ENCODE measurements at places on chromosomes 1 and 21. TPM values are rescaled to one million over a fixed set of nuclear protein-coding genes. Genes with fewer than 3 reads are reported as not detected.

CAPN8 gene
- total RNA-seq: not detected

- DNase-seq: peak; percentile 92
Observed at GRCh38 chr1:6358757-6359201, 34.8 kb downstream of the ACOT7 start.

DNA sequence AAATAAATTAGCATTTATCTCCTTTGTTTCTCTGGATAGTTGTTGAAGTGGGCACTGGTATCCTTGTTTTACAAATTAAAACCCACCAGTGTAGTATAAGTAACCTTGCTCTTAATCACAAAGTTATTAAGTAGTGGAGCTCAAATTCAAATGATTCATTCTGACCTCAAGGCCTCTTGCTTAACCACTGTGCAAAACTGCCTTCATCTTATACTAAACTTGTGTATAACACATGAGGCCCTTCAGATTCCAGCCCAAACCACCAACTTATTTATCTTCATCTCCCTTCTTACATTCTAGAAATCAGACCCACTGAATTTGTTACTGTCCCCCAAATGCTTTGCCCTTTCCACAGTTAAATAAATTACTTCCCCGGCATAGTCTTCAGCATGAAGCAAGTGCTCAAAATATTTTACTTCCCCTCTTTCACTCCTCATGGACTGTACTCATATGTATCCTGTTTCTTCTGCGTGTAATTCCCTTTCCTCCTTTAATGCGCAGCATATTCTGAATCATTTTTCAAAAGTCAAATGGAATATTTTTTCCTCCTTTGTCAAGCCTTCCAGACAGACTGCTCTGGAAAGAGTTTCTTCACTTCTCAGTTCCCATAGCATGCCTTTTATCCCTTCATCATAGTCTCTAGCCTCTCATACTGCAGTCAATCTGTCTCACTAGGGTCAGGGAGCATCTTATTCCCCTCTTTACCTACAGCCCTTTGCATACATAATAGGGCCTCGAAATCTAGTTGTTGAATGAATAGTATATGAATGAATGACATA lies 19.0 kb upstream of the DNASE2B start:
- DNase-seq: no peak

GRCh38 chr1:5954964-5955363 lies 37.3 kb downstream of the NPHP4 start:
- DNase-seq: no peak

- peak; percentile 77 for DNase-seq
Observed at GRCh38 chr1:212457740-212458338, 25.1 kb downstream of the NENF start.

HNRNPCL4 gene
- not detected for total RNA-seq

GRCh38 chr1:185155600-185156287 lies 1.0 kb downstream of the TRMT1L start:
- peak; percentile 69 for DNase-seq

- no peak for DNase-seq
Observed at GRCh38 chr1:183936791-183937190, 100.7 kb downstream of the COLGALT2 start.

- DNase-seq: no peak
Observed at GRCh38 chr1:113793878-113794834, 18.1 kb downstream of the RSBN1 start.

GRCh38 chr1:235954306-235955283 lies 87.9 kb upstream of the LYST start:
- DNase-seq: no peak

DNA sequence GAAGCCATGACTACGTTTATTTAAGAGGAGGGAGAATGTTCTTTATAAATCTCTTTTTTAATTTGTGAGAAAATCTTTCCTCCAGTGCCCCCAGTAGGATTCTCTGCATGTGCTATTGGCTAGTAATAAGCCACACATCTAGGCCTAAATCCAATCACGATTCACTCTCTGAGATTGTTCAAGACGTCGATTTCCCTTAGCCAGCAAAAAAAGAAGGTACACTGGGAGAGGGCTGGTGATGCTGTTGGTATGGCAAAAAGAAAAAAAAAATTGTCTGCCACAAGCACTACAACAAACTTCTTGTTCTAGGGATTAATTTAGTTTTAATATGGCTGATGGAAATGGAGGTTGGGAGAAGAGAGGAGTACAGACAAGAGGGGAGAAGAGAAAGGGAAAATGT lies 130.5 kb upstream of the MROH9 start:
- no peak for DNase-seq

- peak; percentile 36 for DNase-seq
Observed at GRCh38 chr1:59596432-59596831, 218.3 kb upstream of the HOOK1 start.

DNA sequence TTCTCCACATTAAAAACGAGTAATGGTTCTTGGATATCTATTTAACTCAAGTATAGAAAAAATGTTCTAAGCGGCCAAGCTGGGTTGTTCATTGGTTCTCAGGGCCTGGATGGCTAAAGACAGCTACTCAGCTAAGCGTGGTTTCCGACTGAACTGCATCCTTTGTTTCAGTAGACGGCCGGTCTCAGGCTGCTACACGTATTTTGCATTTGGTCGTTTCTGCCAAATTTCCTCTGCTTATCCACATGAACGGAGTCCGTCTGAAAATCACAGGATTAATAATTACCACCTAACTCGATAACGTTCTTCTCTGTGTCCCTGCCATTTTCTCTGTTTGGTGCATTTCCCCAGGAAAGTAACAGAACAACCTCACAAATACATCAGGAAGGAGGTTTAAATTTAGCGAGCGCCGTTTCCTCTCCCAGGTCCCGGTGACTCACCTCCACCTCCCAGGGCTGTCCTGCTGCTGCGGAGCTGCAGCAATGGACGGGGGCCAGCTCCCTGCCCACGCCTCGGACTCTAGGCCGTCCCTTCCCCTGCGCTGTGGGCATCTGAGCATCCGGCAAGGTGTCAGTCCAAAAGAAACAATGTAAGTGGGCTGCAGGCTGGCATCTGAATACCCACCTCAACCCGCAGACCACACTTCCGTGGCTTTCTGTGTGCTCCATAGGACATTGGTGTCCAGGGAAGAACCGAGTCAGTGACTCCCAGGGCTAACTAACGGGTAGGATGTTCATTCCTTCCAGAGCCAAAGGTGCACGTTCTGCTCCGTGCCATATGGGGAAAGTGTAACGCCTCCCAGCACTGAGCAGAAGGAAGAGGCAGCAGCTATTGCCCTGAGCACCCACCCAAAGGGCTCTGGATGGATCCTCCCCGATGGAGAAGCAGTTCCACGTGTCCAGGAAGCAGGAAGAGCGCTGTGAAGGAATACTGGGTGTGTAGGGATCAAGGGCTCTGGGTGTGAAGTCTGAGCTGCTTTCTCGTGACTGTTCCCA lies 4.1 kb upstream of the GABRD start:
- peak; percentile 92 for DNase-seq

ENO1 gene
- 1,079 TPM for total RNA-seq

- DNase-seq: no peak
Observed at GRCh38 chr1:91611483-91611917, 110.8 kb downstream of the CDC7 start.

DNA sequence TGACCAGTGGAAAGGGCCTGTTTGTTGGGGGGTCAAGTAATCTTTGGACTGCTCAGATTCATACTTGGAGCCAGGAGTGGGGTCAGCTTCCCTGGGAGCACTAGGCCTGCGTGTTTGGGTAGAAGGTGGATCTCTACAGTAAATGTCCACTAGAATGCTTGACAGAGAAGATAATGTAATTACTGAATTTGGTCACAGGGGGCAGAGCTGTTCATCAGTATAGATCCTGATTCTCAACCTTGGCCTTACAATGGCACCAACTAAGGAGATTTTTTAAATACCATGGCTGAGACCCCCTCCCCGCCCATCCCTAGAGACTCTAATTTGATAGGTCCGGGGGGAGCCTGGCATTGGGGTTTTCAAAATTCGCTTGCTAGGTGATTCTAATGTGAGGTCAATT lies 217.5 kb upstream of the PLXNA2 start:
- DNase-seq: no peak

ABL2 gene
- total RNA-seq: 87.2 TPM

SLC22A15 gene
- 14.5 TPM for total RNA-seq

DNA sequence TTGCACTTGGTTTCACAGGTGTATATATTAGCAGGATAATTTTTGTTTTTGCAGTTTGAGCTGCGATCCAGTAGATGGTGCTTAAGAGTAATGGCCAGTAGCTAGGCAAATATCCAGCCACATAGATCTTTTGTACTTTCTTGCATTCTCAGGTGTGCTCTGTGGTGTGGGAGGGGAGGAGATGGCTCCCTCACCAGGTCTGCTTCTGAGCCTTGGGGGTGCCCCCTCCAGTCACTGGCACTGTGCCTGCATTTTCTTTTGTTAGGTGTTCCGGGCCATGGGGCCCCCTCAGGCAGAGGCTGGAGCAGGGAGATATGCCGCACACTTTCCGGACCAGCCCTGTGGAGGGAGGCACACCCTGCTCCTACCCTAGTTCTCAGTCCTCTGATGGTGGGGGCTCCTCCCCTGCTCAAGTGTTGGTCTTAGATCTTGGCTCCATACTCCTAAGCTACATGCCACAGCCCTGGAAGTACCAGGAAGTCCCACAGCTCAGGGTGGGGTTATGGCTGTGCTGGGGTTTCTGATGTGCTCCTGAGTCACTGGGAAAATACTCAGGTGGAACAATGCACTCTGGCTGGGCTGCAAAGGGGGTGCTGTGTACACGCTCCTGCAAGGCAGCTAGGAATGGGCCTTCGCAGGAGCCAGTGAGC lies 197.6 kb upstream of the DMRTA2 start:
- no peak for DNase-seq

DNA sequence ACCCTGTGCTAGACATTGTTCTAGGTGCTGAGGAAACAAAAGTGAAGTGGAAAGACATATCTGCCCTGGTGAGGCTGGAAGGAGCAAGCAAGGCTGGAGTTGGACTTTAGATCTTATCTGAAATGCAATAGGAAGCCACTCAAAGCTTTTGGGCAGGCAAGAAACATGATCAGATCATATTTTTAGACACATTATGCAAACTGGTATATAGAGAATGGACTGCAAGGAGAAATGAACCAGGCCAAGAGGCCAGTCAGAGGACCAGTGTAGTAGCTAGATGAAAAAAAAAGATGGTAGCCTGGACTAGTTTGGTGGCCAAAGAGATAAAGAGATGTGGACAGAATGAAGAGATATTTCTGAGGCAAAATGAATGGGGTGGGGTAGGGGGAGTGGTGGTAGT lies 46.3 kb downstream of the CCN1 start:
- no peak for DNase-seq

DNA sequence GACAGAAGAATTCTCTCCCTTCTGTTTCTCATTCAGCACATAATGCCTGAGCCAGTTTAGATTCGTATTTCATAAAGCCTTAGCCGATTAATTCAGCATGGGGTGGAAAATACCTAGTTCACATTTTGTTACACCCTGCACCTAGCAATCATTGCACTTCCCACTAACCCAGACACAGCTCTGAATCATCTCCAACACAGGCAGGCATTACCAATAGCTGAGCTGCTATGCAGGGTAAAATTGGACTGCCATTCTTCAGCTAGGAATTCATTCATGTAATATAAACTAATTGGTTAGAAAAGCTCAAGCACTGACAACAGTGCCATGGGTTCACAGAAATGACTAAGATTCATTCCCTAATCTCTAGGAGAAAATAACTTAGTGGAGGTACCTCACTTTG lies 26.9 kb upstream of the NKAIN1 start:
- no peak for DNase-seq

RGSL1 gene
- not detected for total RNA-seq

- DNase-seq: no peak
Observed at GRCh38 chr1:143661418-143662101, 310.2 kb downstream of the FAM72C start.

TEKT2 gene
- total RNA-seq: 0.29 TPM

PPIE gene
- 26.4 TPM for total RNA-seq

SYT2 gene
- total RNA-seq: not detected

CYP2J2 gene
- not detected for total RNA-seq

EXTL1 gene
- 3.2 TPM for total RNA-seq
